ENCODE measurements at places on chromosomes 7 and 10.

GRCh38 chr7:36739351-36739750, 15.1 kb upstream of the AOAH start:
- no peak for DNase-seq

GRCh38 chr7:35982600-35982999, 170.5 kb upstream of the EEPD1 start:
- no peak for DNase-seq

DNA sequence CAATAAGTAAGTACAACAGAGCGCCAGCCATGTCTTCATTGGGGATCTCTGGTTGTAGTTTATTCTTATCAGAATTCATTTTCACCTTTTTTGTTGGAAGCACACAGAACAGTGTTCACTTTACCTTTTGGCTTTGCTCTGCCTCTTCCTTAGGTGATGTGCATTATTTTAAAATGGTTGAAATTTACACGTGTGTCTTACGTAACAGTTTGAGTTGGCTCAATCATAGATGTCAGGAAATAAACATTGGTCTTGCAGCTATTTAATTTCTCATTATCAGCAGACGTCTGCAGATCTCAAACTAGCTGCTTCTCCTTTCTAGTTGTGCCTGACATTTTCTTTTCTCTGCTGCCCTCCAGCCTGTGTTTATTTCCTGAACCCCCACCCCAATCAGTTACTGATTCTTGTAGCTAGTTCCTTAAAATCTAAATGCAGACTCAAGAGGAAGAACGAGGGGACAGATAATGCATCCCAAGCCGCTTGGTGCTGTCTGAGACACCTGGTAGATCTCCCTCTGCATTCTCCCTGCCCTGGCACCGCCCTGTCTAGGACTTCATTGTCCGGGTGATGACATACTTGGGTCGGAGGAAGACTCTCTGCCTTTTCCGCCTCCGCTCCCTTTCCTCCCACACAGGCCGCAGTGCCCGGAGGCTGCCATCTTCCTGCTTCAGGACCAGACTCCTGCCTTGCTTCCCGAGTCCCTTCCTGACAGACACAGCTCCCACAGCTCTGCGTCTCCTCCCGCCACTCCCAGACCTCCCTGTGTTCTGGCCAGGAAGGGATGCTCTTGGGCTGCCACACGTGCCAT, 108.2 kb downstream of the ANKRD61 start:
- no peak for DNase-seq

- no peak for DNase-seq
Observed at GRCh38 chr7:71612911-71613310, 481.0 kb downstream of the GALNT17 start.

DNA sequence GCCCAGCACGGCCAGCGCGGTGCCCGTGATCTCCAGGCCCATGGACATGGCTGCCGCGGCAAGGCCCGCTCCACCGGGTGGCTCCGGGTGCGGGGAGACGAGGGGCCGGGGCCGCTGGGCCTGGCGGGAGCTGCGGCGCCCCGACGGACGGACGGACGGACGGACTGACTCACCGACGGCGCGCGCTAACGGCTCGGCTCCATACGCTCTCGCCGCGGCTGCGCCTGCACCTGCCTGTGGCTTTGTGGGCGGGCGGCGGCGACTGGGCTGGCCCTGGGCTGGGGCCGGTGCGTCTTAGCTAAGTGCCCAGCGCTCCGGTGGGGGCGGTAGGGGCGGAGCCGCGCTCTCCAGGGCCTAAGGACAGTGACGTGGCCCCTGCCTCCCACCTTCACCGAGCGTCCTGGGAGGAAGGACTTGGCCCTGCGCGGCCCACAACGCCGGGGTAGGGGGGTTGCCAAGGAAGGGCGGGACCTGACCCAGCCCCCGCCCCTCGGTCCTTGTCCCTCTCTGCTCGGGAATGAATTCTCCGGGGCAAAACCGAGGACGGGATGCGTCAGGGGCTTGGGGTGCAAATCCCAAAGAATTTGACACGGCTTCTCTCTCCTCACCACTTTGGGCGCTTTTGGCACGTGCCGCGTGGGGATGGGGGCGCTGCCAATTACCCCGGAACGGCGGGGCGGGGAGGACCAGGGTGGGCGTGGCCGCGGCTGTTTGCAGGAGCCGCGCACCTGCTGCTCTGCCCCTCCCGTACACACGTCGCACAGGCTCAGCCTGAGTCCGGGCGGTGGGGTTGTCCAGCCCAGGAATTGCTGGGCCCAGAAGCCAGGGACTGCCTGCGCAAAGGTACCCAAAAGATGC, at the start of gene CLDN3:
Gene CLDN3, minus strand, starts transcription at position 269 of the 858 bp plus-strand sequence. Its CDS starts 221 bp downstream, at position 48.
- no peak for DNase-seq

DNA sequence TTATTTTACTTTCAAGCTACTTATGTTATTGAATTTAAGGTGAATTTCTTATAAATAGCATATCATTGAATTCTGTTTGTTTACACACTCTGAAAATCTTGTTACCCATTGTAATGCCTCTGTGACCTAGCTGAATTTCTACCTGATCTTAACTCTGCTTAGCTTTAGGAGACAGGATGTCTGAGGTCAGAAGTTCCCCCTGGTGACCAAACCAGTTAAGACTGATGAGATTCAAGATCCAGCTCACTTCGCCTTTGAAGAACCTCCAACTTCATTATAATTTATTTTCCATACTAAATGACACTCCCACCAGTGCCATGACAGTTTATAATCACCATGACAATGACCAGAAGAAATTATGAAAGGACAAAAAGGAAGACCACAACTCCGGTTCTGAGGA, 213.4 kb upstream of the CDC14C start:
- DNase-seq = no peak

GRCh38 chr7:91091631-91092030, 172.6 kb upstream of the FZD1 start:
- DNase-seq = no peak

GRCh38 chr7:8251195-8251594, 10.8 kb downstream of the ICA1 start:
- no peak for DNase-seq

DNA sequence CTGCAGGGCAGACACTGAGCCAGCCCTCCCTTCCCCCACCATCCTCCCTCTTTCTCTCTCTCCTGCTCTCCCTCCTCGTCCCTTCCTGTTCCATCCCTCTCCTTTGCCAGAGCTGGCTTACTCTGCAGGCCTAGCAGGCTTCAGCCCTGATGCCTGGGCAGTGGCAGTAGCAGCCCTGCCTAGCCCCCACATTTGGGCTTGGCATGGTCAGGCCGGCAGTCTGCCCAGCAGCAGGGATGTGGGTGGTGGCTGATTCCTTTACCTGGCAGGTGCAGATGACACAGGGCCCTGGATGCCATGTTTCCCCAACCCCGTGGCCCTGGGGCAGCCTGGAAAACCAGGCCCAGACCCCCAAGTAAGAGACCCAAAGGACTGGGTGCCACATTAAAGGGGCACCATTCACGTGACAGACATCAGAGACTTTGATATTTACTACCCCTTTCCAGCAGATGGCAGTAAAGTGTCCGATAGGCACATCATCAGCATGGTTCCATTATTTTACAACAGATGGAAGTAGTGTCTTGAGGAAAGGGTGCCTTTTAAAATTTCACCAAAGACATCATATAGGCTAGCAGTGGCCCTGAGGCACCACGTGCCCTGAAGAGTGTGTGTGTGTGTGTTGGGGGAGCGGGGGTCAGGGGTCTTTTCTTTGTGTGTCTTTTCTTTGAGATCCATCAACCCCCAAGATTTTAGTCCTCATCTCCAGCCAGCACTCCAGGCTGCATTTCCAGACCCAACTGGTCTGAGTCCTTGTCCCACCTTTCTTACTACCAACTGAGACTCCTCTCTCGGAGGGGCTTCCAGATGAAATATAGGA, 5.9 kb downstream of the KCP start:
- DNase-seq = no peak

GRCh38 chr10:49271346-49271745, 27.6 kb upstream of the C10orf71 start:
- no peak for DNase-seq

DNA sequence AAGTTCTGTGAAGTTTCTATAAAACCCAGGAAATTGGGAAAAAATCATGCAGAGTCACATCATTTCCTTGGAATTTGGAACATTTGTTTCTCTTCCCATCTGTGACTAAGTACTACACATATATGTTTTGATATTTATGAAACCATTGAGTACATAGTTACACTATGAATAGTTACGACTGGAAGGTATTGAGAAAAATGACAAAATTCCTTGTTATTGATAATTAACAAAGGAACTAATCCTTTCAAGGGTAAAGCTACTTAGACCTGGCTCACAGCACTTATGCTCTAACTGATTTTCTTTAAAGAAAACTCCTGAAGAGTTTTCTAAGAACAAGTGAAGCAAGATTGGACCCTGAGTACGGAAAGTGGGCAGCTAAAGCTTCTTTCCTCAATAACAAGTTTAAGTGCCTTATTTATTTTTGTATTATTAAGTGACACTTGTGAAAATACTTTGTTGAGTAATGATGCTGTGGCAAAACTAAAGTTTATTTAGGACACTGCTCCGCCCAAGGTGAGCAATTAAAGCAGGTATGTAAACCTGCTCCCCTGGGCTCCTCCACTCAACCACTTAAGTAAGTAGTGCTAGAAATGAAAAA, 12.0 kb upstream of the GLCCI1 start:
- no peak for DNase-seq

DNA sequence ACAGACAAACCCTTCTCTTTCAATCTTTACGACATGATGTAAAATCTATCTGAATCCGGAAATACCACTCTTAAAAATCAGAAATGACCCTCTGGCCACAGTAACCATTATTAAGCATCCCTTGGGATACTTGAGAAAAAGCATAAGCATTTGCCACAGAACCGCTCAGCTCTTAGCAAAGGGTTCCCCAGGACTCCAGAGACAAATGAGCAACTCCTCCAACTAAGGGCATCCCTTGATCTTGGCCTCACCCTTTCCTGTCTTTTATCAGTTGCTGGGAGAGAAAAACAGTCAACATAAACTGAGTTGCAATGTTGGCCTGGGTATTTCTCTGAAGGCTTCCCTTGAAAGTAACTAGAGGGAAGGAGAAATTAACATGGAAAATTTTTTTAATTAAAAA, 3.5 kb downstream of the PDLIM1 start:
- no peak for DNase-seq

- DNase-seq = no peak
Observed at GRCh38 chr10:48801001-48801421, 116.3 kb downstream of the WDFY4 start.

DNA sequence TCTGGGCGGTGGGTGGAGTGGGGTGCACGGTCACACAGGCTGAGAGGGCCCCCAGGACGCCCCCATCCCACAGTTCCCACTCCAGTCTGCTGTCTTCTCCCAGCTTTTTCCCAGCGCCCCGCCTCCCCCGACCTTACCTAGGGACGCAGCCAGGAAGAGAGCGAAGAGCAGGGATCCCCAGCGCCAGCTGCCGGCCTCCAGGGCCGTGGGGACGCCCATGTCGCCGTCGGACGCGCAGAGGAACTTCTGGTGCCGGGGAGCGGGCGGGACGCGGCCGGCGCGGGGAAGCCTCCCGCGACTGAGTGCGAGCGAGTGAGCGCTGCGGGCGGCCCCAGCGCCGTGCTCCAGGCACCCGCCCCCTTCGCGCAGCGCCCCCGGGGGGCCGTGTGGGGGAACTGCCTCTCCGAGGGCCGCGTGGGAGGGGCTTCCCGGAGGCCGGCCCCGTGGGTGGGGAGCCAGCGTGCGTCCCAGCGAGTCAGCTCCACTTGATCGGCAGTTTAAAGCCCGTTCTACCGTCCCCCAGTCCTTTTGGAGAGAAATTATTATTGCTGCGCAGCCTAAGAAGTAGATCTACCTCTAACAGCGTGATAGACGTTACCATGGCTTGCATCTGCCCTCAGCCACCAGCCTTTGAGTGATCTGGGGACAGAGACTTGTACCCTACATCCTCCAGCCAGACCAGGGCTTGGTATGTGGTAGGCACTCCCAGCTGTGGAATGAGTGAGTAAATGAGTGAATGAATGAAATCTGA, at the start of gene VSIR:
Gene VSIR, minus strand, starts transcription at position 300 of the 751 bp plus-strand sequence. Its CDS starts 81 bp downstream, at position 219.
- peak; percentile 93 for DNase-seq

DNA sequence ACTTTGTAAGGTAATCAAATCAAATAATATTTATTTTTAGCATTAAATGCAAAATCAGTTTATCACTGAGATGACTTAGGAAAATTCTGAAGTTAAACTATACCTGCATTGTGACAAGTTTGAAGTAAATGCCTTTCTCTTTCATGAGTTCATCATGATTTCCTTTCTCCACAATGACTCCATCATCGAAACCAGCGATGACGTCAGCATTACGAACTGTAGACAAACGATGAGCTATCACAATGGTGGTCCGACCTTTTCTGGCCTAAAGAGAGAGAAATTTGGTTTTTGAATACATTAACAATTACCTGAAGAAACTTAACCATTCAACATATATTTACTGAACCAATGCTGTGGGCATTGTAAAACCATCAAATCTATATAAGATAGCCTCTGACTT, 54.9 kb downstream of the ABCB1 start:
- DNase-seq = no peak

DNA sequence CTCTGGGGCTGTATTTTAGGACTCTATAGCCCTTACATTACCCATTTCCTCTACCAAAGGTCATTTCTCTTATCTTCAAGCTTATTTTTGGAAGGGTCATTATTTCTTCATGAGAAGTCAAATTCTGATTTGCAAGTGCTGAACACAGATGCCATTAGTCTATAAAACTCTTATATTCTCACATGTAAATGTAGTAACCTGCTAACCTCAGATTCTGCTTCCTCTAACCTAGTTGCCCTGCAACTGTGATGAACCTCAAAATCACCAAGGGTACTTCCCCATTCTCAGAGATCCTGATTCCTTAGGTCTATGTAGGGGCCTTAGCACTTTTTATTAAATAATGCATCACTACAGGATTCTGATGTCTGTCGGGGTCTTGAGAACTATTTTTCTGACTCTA, 6.3 kb downstream of the FAS start:
- no peak for DNase-seq

- DNase-seq = no peak
Observed at GRCh38 chr7:80443325-80443724, 68.5 kb downstream of the GNAT3 start.

GRCh38 chr7:27925573-27926201, 185.7 kb downstream of the TAX1BP1 start:
- DNase-seq = no peak

- DNase-seq = no peak
Observed at GRCh38 chr10:28668363-28669226, 8.7 kb upstream of the BAMBI start.

GRCh38 chr10:100359529-100360150, 12.6 kb downstream of the SCD start:
- no peak for DNase-seq

Data from activated naive CD4-positive, alpha-beta T cell (primary cell).